ENCODE measurements at places on chromosomes 12 and 14.

DNA sequence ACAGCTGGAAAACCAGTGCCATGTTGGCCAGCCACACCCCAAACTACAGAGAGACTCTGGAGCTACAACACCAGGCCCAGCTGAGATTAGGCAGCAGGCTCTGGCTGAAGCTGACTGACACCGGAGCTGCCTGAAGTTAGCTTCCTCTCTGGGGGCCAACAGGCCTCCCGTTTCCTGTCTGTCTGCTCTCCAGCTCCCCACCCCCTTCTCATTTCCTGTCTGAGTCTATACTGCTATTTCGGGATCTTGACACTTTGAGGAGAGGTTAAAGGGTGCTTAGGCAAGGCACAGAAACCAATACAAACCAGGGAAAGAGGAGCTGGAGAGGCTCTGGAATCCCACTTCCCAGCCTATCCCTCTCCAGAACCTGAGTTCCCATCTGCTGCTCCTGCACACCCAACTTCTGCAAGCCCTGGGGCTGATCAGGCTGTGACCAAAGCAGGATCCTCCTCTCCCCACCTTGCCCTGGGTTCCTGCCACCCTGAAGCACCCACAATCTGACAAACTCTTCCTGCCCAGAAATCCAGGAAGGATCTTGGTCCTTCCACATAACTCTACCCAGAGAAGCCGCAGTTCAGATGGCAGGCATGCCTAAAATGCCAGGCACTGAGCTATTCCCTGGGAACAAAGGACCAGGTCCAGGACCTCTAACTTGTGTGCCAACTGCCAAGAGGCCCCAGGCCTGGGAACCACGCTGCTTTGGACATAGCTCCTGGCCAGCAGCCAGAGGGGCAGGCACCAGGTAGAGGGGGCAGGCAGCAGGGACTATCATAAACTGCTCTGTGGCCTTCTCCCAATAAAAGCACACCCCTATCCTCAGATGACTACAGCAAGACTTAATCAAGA is 39.9 kb downstream of the PRPF40B start:
- DNase-seq, result peak; percentile 36

- no peak for DNase-seq
Measured at GRCh38 chr14:105086833-105087307, 21.6 kb upstream of the GPR132 start.

GRCh38 chr12:128852885-128853599 is at the start of gene GLT1D1:
Gene GLT1D1 (plus strand): TSS chr12:128853478. CDS start chr12:128853582, 104 bp downstream.
- no peak for DNase-seq

- no peak for DNase-seq
Measured at GRCh38 chr12:49797449-49797776, 30.8 kb downstream of the NCKAP5L start.

DNA sequence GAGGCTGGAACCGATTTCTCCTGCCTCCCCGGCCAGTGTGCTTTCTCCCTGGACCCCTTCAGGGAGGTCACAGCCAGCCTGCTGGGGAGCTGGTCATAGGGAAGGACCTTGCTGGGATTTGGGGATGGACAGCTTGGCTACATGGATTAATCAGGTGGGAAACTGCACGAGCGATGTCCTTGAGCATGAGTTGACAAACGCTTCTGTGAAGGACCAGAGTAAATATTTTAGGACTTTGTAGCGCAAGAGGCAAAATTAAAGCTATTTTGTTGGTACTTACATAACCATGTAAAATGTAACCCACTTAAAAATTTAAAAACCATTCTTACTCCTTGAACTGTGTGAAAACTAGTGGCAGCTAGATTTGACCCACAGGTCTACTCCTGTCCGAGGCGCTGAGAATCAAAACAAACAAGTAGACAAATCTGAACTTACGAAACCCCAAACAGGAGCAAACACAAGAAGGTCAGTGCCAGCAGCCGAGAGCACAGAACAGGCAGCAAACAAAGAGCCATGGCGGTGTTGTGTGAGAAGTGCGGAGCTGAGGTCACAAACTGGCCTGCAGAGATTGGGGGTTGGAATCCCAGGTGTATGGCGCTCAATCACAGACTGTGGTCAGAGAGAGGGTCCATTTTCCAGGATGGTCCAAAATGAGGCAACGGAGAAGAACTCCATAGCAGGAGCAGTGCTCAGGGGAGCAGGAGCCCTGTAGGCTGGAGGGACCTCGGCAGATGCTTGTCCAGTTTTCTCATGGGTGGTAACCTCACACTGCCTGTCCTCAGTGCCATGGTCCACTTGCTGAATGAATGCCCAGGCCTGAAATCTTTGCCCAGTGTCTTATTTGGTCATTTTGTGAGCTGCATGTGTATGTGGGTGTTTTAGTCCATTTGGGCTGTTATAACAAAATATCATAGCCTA is 79.2 kb upstream of the CLMN start:
- DNase-seq, result no peak

GRCh38 chr12:57159311-57159710 is 11.9 kb upstream of the LRP1-AS start:
- no peak for DNase-seq

- no peak for DNase-seq
Measured at GRCh38 chr14:95526483-95527386, 8.1 kb upstream of the GLRX5 start.

DNA sequence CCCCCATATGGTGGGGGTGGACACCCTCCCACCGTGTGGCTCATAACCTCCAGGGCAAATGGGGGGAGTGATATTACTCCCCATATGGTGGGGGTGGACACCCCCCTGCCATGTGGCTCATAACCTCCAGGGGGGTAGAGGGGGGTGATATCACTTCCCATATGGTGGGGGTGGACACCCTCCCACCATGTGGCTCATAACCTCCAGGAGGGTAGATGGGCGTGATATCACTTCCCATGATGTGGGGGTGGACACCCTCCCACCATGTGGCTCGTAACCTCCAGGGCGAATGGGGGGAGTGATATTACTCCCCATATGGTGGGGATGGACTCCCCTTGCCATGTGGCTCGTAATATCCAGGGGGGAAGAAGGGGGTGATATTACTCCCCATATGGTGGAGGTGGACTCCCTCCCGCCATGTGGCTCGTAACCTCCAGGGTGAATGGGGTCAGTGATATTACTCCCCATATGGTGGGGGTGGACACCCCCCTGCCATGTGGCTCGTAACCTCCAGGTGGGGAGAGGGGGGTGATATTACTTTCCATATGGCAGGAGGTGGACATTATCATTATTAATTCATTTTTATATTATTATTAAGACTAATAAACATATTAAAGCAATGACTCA is 51.2 kb upstream of the OXA1L start:
- no peak for DNase-seq

DNA sequence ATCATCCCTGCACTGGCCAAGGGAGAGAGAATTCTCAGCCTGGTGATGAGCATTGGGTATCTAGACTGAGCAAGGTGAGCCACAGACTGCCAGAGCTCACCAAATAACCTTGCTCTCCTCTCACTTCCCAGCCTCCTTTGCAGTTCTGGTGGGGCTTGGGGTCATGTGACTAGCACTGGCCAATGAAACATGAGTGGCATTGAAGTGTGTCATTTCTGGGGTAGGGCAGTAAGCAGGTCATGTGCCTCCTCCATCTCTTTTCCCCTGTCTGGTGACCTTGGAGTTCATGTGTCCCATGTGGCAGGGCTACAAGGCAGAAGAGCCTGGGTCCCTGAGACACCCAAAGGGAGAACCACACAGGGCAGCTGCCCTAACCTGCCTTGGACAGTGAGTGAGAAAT is 3.6 kb upstream of the KRT72 start:
- no peak for DNase-seq

DNA sequence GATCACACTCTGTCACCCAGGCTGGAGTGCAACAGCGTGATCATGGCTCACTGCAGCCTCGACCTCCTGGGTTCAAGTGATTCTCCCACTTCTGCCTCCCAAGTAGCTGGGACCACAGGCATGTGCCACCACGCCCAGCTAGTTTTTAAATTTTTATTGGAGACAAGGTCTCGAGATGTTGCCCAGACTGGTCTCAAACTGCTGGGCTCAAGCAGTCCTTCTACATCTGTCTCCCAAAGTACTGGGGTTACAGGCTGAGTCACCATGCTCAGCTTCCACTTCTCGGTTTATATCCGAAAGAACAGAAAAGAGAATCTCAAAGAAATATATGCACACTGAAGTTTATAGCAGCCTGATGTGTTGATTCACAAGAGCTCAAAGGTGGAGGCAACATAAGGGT is 107.5 kb downstream of the SCARB1 start:
- no peak for DNase-seq

GRCh38 chr12:59304077-59304721 is 291.6 kb upstream of the SLC16A7 start:
- DNase-seq, result no peak

- no peak for DNase-seq
Measured at GRCh38 chr12:138898-139534, 72.4 kb downstream of the IQSEC3 start.

GRCh38 chr14:68663385-68664076 is 129.3 kb downstream of the ZFP36L1 start:
- no peak for DNase-seq

GRCh38 chr14:51298895-51299294 is 58.8 kb downstream of the TMX1 start:
- no peak for DNase-seq

DNA sequence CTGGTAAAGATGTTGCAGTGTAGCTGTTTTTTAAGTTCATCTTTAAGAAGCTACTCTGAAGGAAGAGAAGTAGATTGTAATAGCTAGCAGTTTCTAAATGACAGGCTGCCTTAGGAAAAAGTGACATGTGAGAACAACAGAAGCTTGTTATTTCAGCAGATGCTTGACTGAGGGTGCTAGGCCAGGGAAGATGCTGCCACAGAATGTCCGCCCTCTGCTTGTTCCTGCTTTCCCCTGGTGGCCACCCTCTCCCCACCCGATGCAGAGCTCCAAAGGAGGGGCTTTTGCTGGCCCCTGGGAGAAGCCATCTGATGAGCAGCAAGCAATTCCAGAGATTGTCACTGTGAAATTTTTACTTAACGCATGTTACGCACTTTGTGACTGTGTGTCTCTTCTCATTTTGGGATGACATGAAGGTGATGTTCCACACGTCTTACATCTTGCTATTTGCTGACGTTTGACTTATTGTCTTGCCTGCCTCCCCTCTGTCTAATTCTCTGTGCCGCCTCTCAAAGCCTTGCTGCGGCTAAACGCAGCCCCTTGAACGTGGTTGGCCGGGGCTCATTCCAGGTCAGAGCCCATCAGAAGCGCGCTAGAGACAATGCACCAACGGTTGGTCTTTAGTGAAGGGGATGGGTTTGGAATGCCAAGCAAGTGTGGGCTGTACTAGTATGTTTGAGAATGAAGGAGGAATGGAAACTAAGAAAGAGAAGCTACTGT is 44.8 kb downstream of the WDR20 start:
- DNase-seq, result no peak

DNA sequence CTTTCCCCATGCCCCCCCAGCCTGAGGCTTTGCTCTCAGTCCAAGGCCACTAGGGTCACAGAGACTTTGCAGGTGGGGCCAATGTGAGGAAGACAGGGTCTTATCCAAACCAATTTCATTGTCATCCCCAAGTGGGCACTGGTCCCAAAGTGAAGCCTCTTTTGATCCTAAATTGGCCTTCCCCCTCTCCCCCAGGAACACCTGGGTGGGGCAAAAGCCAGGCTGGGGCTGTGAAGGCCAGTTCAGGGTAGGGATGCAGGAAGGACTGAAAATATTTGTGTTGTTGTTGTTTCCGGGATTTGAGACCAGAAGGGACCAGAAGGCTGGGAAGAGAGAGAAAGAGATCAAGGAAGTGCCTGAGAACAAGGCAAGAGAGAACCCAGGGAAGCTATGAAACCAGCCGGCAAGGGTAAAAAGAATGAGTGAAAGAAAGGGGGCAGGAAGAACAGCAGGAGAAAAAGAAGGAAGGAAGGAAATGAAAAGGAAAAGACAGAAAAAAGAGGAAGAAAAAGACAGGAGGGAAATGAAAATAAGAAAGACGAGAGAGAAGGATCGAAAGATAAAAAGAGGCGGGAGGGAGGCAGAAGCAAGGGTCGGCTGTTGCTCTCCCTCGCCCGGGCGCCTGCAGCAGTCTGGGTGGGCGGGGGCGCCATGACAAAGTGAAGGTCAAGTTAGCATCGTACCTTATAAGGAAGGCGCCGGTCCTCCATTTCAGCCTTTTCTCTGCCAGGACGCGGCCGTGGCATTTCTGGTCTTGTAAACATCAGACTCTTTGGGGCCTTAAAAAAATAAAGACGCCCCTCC is 7.4 kb upstream of the HOXC11 start:
- DNase-seq, result no peak
